ENCODE measurements at places on chromosomes 11 and 22.

DNA sequence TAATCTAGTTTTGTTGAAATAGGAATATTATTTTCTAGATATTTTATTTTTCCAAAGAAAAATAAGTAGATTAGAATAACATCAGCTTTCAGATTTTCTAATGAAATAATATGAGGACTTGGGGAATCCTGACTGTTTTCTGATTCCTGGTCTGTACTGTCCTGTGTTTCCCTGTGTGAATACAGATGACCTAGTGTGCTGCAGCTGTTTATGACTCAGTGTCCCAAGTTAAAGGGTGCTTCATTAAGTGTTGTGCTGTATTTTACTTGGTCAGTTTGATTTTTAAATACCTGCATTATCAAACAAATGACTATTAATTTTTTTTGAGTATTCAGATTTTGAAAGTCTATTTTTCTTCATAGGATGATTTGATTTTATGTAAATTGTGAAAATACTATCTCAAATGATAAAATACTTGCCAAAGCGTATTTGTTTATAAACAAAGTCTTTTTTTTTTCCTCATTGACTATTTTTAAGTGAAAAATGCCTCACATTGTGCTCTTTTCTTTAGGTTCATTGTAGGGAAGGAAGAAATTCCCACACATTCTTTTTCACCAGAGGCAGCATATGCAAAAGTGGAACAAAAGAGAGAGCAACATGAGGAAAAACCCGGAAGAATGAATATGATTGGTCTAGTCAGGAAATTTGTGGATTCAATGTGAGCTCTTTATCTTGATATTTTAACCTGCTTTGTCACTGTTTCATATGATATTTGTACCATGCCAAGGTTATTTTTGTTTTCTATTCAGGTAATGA is 264.2 kb downstream of the TMEM135 start:
- no peak for DNase-seq

- DNase-seq, result no peak
These were observed 5.5 kb upstream of the PGM2L1 start for GRCh38 chr11:74403607-74404321.

- DNase-seq, result no peak
These were observed 14.3 kb downstream of the ARFGAP3 start for GRCh38 chr22:42842658-42843370.

DNA sequence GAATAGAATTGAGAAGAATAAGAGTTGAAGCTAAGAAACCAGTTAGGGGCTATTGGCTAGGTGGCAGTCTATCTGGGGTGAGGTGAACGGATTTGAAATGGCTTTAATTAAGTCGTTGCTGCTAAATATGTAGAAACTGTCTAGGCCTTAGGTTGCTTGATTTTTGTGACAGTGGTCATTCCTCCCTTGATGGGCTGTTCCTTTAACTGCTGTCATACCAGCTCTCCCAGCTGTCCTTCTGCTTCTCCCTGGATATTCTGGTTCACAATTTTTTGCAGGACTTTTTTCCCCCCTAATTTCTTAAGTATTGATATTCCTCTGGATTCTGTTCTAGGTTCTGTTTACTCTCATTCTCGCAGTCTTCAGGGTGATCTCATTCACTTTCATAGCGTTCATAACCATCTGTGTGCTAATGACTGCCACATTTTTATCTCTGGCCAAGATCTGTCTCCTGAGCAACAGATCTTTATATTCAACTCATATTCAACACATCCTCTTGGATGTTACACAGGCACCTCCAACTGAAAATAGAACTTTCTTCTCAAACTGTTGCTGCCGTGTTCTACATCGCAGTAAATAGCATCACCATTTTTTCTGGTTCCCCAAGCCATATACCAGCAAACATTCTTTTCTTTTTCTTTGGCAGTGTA is 134.1 kb downstream of the UVRAG start:
- DNase-seq, result peak; percentile 60

DNA sequence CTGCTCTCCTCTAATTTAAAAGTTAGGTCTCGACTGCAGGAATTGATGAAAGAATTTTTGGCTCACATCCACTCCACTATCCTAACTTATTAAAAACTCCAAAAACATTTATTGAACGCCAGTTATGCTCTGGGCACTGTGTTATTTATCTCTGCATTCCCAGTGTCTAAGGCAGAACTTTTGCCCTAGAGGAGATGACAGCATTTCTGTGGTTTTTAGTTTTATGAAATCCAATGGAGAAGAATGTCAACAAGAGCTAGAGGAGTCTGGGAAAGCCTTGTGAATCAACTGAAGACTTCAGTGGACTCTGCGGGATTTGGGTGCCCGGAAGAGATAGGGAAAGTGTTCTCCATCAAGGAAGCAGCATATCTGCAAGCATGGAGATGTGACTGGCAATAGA is 217.0 kb upstream of the PGR start:
- DNase-seq, result no peak

GRCh38 chr11:134486704-134487103 is 74.7 kb upstream of the B3GAT1 start:
- DNase-seq, result no peak

GRCh38 chr11:57496109-57496820 is 19.2 kb downstream of the SLC43A1 start:
- DNase-seq, result no peak

DNA sequence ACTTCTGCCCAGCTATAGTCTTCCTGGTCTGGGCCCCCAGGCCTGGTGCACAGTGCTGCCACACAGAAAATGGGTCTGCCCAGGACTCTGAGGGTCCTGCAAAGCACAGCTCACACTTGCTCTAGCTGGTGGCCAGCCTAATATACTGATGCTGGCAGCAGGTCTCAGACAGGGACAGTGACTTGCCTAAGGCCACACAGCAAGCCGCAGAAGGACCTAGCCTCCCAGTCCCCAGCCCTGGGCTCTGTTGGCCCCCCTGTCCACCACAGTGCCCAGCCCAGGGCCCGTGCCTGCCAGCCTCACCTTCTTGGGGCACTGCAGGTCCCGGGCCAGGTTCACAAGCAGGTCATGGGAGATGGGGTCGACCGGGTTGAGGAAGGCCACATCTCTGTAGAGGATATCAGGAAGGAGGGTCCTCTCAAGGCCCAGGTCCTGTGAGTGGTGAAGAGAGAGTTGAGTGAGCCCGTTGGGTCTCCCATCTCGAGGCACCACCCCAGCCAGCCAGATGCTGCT is 3.3 kb downstream of the LRRC75B start:
- no peak for DNase-seq

GRCh38 chr22:19061471-19062138 is 60.6 kb downstream of the DGCR2 start:
- no peak for DNase-seq

- no peak for DNase-seq
These were observed 5.6 kb upstream of the GTSE1 start for GRCh38 chr22:46290843-46291785.

- no peak for DNase-seq
These were observed 464.0 kb downstream of the BRD1 start for GRCh38 chr22:49363526-49364230.

All from HFF-Myc (cell line).